AG04449 (cell line): ENCODE measurements at places on chromosomes 1 and 21.

GRCh38 chr1:84096176-84096575 lies 47.9 kb upstream of the PRKACB start:
- DNase-seq = peak; percentile 34

DNA sequence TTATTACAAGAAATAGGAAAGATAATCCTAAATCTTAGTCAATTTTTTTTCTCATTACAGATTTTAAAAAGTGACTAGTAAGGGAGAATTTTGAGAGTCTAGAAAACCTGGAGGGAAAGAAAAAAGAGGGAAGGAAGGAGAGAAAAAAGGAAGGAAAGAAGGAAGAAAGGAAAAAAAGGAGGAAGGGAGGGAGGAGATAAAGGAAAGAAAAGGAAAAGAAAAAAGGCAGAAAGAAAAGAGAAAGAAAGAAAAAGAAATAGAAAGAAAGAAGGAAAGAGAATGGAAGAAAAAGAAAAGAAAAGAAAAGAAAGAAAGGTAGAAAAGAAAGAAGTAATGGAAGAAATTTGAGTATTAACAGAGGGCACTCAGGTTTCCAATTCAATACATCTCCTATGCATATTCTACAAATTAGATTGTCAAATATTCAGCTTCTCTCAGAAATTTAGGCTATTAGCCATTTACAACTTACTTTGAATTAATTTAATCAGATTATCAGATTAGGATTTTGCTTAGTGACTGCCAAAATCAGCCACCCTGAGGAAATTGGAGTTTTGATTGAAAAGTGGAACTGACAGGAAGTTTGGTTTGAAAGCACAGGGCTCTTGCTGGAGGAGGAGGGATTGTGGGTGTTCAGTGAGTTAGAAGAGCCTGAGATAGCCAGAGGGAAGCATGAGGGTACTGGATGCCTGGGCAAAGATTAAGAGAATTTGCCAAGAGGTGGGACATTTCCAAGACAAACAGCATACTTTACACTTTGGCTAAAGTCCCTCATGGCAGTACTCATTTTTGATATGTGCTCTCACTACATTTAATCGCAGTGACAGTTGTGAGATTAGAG lies 677.8 kb downstream of the USP25 start:
- DNase-seq = no peak

DNA sequence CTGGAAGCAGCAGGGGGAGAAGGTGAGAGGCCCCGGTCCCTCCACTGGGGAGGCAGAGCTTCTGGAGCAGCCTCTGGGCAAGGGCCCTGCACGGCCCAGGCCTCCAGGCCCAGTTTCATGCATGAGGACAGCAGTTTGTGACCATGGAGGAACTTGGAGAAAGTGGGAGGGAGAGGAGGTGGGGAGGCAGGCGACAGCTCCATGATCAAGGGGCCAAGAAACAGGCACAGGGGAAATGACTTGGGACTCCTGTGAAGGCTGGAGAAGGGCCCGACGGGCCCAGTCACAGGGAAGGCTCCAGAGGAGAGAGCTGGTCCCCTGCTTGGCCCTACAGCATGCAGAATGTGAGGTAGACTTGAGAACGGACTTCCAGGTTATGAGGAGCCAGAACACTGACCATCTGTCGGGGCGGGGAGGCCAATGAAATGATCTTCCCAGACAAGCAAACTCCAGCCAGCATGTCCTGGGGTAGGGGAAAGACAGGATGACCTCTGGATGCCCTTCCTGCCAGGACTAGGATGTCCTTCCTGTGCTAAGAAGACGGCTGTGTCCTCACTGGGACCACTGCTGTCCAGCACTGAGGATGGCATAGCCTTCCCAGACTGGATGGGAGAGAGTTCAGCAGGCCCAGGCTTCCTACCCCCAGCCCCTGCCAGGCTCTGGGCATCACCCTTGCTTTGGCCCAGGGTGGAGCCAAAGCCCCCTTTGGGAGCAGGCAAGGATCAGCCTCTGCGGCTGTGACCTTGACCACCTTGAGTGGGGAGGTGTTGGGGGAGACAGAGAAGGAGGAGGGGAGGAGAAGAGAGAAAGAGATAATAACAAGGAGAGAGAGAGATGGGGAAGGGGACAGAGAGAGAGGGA lies 548.2 kb downstream of the PTPRU start:
- no peak for DNase-seq

GRCh38 chr1:222976453-222976852 lies 161.6 kb downstream of the DISP1 start:
- DNase-seq = no peak

DNA sequence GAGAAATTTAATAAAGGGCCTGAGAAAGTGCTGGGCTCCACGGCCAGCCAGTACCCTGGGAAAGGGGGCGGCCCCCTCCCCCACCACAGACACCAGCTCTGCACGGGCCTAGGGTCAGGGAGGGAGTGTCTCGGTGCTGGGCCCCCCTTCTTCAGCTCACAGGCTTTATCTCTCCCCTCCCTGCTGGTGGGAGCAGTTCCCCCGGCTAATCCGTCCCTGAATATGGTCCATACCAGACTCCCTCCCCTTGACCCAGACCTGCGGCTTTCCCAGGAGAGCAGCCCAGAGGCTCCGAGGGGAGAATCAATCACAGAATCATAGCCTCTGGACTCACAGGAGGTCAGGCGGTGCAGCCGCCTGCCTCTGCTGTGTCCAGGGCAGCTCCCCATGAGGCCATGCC lies 26.0 kb upstream of the RSPO1 start:
- no peak for DNase-seq

DNA sequence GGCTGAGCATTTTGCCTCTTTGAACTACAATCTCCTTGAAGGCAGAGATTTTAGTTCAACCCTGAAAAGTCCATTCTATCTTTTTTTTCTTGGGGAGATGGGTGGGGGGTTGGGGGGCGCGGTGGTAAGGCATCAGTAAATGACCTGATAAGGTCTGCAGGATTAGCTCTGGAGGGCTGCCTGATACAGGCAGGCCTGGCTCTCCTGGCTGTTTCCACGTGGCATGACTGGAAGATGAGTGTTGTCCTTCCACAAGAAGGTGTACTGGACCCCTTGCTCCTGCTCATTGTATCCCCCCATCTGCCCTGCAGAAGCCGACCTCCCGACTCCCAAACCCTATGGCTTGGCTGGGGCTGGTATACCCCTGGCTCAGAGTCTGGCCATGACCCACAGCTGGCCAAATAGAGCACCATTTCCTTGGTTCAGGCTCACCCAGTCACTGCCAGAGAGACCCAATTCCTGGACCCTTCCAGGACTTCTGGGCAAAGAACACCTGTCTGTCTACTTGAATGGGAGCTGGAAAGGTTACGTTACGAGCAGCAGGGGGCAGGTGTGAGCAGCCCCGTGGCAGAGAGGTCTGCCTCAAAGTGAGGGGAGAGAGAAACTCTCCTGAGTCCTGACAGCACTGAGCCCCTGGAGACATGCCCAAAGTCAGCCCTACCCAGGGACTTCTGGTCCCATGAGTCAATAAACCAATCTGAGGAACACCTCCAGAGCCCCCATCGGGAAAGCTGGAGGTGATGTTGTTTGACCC lies 17.0 kb downstream of the DHRS3 start:
- DNase-seq = no peak

DNA sequence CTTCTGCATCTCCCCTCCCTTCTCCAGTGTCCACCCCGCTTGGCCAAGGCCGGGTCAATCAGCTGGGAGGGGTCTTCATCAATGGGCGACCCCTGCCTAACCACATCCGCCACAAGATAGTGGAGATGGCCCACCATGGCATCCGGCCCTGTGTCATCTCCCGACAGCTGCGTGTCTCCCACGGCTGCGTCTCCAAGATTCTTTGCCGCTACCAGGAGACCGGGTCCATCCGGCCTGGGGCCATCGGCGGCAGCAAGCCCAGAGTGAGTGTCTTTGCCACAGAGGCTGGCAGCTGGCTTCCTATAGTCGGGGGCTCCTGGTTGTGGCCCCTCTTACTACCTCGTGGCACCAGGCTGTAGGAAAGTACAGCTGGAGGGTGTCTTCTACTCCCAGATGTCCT lies 3.6 kb downstream of the PAX7 start:
- no peak for DNase-seq

- no peak for DNase-seq
Measured at GRCh38 chr1:159798893-159799292, 3.3 kb upstream of the FCRL6 start.

DNA sequence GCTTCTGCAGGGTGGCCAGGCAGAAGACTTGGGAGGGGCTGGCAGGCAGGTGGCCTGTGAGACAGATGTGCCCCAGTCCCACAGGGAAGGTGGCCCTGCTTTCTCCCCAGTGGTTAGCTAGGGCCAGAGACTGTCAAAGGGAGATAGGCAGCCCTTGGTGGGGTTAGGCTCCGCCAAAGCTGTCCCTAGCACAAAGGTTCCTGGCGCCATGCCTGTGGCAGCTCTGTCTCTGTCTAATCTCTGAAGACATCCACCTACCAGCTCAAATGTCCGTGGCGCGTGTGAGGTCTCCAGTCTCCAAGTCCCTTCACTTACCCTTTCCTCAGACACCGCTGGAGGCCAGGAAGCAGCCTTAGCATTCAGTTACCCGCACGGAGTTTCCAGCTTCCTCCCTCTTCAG lies 17.7 kb downstream of the TCP10L start:
- no peak for DNase-seq

DNA sequence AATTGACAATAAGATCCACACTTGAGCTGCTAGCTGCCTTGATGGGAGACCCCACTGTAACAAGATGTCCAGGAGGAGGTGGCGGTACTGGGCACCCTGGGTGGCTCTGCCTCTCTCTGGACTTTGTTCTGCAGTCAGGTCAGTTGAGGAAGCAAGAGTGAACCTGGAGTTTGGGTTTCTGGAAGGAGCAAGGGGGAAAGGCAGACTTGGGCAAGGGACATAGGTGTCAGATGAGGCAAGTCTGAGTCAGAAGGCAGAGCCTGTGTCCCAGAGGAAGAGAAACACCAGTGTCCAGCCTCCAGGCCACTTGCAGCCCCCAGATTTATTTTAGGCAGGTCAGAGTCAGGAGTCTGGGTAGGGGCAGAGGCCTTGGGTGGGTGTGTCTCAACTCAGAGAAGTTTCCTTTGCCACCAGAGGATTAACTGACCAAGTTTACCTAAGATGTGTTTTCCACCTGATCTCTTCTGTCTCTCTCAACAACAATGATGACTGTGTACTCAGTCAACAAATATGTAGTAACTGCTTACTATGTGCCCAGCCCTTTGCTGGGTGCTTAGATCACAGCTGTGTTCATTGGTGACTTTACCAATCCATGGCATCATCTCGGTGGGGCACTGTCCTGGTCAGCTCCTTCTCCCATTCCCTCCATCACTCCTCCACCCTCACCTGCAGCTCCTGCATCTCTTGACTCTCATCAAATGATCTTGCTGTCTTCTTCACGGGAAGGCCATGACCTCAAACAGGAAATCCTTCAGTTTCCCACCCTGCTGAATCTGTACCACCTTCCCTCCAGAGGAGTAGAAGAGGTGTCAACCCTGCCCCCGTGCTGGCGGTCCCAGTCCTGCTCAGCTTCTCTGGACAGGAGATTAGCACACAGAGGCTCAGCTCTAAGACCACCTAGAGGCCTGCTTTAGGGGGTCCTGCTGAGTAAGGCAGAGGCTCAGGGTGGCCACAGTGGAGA lies 36.6 kb downstream of the ELF3 start:
- DNase-seq = no peak

- DNase-seq = no peak
Measured at GRCh38 chr1:29893046-29893723, 656.9 kb downstream of the PTPRU start.

- DNase-seq = peak; percentile 10
Measured at GRCh38 chr1:199463521-199464127, 563.9 kb upstream of the NR5A2 start.

GRCh38 chr1:228804640-228805413 lies 69.5 kb downstream of the RHOU start:
- DNase-seq = no peak

DNA sequence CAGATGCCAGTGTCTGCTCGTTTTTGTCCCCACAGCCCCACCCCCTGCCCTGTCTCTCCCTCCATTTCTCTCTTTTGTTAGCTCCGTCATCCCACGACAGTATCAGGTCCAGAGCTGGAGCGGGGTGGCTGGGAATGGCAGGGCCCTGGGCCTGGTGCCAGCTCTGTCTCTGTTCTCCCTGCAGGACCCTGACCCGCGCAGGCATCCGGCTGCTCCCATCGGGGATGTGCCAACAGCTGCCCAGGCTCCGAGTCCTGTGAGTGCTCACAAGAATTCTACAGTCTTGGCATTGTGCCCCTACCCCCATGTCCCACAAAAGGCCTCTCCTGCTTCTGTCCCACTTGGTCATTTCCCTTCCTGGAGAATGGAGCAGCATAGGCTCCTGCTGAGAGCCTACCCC lies 37.4 kb downstream of the UBE2T start:
- no peak for DNase-seq

- no peak for DNase-seq
Measured at GRCh38 chr1:183505454-183506089, 33.3 kb downstream of the SMG7 start.

DNA sequence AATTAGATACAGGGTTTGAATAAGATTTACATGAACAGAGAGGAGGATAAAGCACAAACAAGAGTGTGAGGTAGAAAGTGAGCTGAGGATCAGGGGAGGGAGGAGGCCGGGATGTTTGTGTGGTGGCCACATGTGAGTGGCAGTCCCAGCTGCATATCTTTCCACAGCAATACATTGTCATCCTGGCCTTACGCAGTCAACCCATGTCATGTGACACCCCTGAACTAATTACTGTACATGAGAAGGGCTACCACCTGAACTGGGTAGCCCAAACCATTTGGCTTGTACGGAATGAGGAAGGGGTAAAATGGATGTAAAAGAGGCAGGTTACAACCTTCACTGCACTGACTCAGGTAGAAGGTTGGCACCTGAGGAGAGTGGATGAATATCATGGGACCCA lies 4.2 kb downstream of the SLAMF7 start:
- no peak for DNase-seq

- no peak for DNase-seq
Measured at GRCh38 chr1:60984062-60984799, 98.1 kb upstream of the NFIA start.

DNA sequence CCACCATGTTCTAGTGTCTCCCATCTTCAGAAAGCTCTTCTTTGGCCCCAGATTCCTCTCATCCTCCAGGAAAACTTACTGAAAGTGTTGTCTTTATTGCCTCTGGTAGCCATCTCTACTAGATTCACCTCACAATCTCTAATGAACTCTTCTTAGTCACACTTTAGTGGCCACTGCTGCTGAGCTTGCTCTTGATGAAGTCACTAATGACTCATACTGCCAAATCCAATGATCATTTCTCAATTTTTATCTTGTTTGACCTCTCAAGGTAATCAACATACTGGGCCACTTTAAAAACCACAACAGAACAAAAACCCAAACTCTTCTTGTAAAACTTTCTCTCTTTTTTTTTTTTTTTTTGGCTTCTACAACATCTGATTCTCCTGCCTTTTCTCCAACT lies 196.4 kb downstream of the LHX8 start:
- DNase-seq = no peak
